ENCODE measurements at places on chromosomes 4 and X.

DNA sequence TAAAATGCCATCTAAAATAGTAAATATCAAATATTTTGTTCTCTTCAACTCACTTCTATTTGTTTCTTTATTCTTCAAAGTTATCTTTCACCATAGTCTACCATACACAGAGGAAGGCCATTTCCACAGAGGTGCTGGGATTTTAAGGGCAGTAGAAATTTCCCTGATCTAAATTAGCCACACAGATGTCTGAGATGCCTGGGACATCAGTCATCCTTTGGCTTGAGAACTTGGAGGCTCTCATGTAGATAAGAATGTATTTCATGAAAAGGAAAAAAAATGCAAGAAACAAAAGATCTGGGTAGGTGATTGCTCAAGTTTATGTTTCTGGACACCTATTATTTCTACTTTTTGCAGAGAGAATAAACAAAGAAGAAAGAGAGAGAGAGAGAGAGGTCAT, 1008.2 kb downstream of the NLGN4X start:
- no peak for DNase-seq

DNA sequence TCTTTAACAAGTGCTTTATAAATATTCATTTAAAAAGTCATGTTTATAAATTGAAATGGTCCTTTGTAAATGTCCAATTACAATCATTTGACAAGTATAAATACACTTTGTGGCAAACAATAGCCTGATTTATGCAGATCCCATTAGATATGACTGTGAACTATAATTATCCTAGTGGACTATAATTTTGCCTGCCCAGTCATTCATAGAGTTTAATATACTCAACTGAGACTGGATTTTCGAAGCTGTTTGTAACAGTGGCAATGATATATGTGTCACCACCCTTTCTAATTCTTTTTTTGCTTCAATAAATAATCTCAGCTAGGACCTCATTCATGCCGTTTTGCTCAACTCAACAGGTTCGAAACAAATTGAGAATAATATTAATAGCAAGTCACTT, 732.0 kb downstream of the PCDH18 start:
- no peak for DNase-seq

- DNase-seq: no peak
Measured at GRCh38 chr4:98745366-98745765, 87.0 kb upstream of the TSPAN5 start.

GRCh38 chr4:57691370-57691769, 581.2 kb upstream of the IGFBP7 start:
- DNase-seq: no peak

GRCh38 chr4:105600951-105601350, 48.5 kb downstream of the ARHGEF38 start:
- no peak for DNase-seq

DNA sequence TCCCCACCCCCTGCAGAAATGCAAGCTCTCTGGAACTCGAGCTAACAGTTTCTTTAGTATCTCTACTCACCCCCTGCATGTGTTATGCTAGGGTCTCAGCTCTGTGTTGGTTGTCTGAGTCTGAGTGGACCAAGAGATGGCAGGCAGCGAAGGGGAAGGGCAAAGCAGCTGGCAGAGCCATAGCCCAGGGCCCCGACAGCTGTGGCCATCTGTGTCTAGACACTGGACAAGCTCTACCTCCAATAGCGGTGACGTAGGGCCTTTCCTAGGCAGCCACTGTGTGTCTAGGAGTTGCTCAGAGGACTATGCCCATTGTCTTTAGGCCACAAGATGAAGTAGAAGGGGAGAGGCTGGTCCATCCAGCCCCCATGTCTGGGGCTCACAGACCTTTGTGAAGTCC, 79.2 kb downstream of the EFNB1 start:
- DNase-seq: no peak

DNA sequence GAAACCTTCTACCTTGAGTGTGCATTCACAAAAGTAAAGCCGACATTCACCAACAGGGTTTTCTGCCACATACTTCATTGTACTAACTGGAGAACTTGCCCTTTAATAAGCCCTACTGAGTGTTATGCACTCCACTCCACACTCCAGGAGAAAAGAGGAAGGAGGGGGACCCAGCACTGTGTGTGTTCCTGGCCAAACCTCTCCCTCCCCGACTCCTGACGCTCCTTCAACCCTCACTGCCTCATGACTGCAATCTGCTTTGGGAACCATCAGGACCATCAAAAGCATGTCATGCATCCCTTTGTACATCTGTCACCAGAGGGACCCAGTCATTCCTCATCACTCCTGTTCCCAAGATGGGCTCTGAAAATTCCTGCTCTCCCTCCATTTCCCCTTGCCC, 143.7 kb downstream of the RASL11B start:
- DNase-seq: no peak

Measured in activated CD4-positive, alpha-beta T cell treated with anti-CD3 and anti-CD28 coated beads, Interleukin-2, Interleukin-4, amounts not matched to agents 100 ng/mL and 50 ng/mL, durations not matched to agents 16 hours and 8 hours (primary cell).